ENCODE measurements at places on chromosomes 3 and 15. TPM values are rescaled to one million over a fixed set of nuclear protein-coding genes. Genes with fewer than 3 reads are reported as not detected.

Gene SRGAP3
- polyA plus RNA-seq = 20.5 TPM

Gene CRELD1
- polyA plus RNA-seq = 58.3 TPM

Gene GOLGA6L10
- 9.6 TPM for polyA plus RNA-seq

Gene ESYT3
- 35.4 TPM for polyA plus RNA-seq

Gene MCTP2
- 36.2 TPM for polyA plus RNA-seq

Gene EXD1
- not detected for polyA plus RNA-seq

- DNase-seq = no peak
Observed at GRCh38 chr15:31799319-31799714, 231.0 kb upstream of the CHRNA7 start.

- no peak for DNase-seq
Observed at GRCh38 chr3:185914911-185915629, 22.7 kb downstream of the TRA2B start.

- DNase-seq = no peak
Observed at GRCh38 chr15:73704869-73705645, 20.9 kb downstream of the CD276 start.

DNA sequence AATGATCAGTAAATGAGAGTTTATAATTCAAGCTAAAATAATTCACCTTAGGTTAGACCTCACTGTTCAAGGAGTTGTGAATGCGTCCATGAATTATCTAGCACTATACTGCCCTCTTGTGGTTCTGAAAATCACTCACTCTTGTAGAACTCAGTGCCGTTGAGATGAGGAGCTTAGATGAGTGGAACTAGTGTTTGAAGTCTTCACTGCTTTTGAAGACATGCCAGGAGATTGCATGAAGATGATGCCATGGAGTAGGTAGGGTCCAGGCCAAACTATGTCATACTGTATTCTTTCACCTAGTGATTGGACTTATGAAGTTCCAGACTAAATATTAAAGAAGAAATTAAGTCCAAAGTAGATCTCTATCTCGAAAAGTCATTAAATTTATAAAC, 28.8 kb downstream of the LYSMD4 start:
- peak; percentile 81 for DNase-seq

- peak; percentile 64 for DNase-seq
Observed at GRCh38 chr3:56783644-56784447, 17.9 kb downstream of the ARHGEF3 start.

GRCh38 chr3:59609657-59610348, 560.0 kb upstream of the CFAP20DC start:
- peak; percentile 76 for DNase-seq

- no peak for DNase-seq
Observed at GRCh38 chr15:98775498-98776230, 127.3 kb downstream of the IGF1R start.

- no peak for DNase-seq
Observed at GRCh38 chr3:79810092-79810491, 42.3 kb upstream of the ROBO1 start.

DNA sequence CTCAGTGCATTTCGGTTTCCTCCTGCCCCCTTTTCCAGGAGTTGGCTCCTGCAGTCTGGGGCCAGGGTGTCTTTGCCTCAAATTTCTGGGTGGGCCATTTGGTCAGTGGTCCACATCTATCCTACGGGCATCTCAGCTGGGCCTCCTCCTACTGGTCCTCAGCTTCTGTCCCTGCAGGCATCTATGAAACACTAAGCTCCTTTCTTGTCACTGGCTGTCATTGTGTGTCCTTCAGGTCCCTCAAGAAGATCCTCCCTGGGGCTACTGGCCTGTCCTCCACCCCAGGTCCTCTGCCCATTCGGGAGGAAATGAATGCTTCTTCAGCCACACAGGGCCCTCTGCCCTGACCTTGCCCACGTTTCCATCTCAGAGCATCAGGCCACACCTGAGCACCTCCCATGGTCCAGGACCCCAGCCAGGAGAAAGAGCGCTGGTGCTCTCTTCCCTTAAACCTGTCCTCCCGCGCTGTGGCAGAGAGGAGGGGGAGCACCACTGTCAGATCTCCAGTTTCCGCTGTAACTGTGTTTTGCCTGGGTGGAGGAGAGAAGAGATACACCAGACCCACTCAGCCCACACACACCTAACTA, 1.8 kb downstream of the PRR23E start:
- no peak for DNase-seq

GRCh38 chr3:170493712-170494182, 75.1 kb downstream of the CLDN11 start:
- no peak for DNase-seq

GRCh38 chr3:129958755-129959154, 15.8 kb upstream of the TRH start:
- DNase-seq = no peak

DNA sequence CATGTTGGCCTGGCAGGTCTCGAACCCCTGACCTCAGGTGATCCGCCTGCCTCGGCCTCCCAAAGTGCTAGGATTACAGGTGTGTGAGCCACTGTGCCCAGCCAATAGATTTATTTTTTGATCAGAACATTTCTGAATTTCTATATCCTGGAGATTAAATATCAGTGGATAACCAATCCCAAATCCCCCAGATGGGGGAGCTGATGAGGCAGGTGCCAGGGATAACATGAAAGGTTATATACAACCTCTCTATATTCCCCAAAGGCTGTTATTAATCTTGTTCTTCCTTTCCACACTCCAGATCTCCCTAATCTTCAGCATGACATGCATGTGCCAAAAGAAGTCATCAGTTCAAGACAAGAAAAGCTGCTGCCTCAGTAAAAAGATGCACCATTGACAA, 112.3 kb downstream of the WDR76 start:
- no peak for DNase-seq

DNA sequence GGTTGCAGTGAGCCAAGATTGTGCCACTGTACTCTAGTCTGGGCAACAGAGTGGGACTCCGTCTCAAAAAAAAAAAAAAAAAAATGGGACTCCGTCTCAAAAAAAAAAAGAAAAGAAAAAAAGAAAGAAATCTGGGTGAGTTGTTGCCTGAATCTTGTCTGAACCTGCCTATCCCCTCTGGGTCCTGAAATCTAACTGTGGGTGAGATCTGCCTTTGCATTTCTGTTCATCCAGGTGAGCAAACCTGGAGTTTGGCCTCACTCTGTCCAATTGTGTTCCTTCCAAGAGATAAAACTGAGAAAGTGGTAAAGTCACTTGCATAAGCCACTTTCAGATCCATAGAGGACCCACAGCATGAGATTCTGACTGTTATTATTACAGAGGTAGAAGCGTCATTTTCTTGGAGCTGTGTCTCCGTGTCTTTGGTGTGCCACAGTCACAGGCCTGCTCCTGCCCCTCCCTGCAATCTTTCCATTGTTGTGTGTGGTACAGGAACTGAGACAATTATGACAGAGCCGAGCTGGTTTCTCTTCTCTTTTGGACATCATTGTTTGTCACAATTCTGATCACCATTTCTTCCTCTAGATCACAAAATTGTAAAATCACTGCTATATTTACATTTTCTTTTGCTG, 235.9 kb downstream of the LPP start:
- no peak for DNase-seq

GRCh38 chr15:85897895-85898717, 103.4 kb upstream of the KLHL25 start:
- no peak for DNase-seq

DNA sequence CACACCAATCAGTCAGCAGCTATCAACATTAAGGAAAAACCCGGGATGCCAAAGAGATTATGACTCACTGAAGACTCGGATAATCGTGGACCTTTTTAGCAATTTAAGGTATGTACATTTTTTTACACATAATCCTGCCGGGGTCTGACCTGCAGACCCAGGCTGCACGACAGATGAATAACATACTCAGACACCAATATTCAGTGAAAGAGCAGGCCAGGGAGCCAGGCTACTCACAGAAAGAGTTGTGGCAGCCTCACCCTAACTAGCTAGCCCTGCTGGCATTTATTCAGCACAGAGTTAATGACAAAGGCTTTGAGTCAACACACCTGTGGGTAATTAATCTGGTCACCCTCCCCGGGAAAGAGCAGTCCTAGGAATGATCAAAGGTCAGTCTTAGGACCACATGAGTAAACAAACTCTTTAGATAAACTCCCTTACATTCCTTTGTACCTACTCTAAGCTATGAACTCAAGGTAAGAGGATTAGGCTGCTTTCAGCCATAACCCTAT, 727.5 kb downstream of the TBL1XR1 start:
- DNase-seq = no peak
